Stimulated activated CD8-positive, alpha-beta memory T cell treated with anti-CD3 and anti-CD28 coated beads, Interleukin-2, amount 100 ng/mL, for 1 hour (primary cell): ENCODE measurements at places on chromosomes 1 and 21.

DNA sequence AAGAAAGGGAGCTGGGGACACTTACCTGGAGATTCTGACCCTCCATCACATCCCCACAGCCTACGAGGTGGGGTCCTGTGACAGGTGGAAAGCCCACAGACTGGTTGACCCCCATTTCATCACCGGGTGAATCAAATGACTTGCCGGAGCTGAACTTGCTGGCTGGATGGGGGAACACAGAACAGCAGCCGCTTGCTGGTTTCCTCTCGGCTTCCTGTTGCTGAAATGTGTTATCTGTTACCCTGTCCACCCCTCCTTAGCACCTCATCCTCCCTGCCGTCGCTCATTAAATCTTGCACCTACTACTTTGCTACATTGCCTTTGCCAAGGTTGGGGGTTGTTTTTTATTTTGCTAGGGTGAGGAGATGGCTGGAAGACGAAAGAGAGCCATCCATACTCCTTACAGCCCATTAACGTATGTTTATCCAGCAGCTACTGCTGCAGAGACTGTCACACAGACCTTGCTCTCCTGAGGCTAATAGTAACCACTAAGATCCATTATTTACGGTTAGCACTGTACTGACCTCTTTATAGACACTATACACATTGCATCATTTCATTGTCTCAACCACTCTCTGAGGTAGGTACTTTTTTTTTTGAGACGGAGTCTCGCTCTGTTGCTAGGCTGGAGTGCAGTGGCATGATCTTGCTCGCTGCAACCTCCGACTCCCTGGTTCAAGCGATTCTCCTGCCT lies 7.0 kb downstream of the PAFAH2 start:
- DNase-seq: peak; percentile 27

DNA sequence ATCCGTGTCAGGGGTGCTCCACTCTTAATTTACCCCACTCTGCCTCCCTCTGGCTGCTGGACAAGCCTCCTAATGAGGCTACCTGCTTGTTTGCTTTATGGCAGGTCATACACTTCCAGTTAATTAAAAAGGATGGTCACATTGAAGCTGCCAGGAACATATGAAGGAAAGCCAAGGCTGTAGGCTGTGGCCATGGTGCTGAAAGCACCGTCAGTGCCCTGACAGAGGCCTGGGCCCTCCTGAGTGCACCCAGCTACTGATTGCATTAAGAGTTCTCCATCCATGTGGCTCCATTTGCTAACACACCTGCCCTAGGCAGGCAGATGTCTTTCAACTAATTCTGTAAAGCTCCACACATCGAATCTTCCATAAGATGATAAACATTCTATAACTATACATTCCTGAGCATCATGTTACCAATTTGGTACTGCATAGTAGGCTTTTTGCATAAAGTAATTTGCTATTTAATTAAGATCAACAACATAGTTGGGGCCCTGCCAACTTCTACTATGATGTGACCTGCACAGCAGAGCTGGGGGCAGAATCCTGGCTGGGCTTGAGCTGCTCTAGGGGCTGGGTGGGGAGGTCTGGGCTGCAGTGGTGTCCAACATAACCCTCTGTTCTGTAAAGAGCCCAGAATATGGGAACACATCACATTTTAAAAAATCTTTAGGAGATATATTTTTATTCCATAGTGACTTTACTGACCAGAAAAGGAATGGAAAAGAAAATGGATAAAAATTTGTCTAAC lies 224.8 kb downstream of the SIPA1L2 start:
- DNase-seq: no peak

- DNase-seq: no peak
These were observed 167.1 kb upstream of the PLD5 start for GRCh38 chr1:242691610-242691945.

DNA sequence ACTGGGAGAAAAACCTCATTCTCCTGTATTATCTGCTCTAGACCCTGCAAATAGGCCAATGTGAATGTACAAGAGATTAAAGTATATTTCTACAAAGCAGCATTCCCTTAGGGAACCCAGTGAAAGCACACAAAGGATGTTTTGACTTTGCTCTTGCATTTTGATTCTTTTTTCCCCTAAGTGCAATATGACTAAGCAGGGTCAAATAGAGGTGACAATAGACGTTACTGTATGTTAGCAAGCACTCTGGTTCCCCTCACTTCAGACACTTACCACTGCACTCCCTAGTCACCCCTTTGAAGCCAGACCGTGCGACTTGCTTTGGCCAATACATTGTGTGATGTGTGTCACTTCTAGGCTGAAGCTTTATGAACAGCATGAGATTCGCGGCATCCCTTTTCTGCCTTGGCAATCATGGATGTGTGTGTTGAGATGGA lies 209.7 kb downstream of the RHOU start:
- DNase-seq: no peak

- DNase-seq: no peak
These were observed 6.9 kb upstream of the BCL9 start for GRCh38 chr1:147534386-147534785.

DNA sequence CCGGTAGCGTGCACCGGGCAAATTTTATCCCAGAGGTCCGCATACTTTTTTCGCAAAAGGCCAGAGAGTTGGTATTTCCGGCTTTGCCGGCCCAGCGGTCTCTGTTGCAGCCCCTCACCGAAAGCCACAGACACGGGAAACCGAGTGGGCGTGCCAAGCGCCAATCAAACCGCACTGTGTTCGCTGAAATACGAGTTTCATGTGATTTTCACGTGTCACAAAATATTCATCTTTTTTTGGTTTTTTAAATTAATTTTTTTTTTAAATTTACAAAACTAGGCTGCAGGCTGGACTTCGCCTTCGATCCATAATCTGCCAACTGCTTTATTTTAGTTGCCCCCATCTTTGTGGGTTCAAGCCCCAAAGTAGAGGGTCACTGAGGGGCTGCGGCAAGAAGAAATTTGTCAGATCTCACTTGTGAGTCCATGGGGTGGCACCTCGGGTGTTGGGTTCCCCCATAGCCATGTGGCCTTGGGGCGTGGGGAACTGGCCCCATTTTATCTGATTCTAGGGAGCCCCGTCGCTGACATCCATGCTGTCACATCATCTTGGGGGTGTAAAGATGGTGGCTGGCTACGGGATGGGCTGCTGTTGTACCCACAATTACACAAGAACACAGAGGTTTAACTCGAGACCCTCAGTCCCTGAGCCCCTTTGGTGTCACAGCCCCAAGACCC lies 20.8 kb downstream of the SLC45A1 start:
- DNase-seq: no peak
